ENCODE measurements at places on chromosomes 3 and 15.

DNA sequence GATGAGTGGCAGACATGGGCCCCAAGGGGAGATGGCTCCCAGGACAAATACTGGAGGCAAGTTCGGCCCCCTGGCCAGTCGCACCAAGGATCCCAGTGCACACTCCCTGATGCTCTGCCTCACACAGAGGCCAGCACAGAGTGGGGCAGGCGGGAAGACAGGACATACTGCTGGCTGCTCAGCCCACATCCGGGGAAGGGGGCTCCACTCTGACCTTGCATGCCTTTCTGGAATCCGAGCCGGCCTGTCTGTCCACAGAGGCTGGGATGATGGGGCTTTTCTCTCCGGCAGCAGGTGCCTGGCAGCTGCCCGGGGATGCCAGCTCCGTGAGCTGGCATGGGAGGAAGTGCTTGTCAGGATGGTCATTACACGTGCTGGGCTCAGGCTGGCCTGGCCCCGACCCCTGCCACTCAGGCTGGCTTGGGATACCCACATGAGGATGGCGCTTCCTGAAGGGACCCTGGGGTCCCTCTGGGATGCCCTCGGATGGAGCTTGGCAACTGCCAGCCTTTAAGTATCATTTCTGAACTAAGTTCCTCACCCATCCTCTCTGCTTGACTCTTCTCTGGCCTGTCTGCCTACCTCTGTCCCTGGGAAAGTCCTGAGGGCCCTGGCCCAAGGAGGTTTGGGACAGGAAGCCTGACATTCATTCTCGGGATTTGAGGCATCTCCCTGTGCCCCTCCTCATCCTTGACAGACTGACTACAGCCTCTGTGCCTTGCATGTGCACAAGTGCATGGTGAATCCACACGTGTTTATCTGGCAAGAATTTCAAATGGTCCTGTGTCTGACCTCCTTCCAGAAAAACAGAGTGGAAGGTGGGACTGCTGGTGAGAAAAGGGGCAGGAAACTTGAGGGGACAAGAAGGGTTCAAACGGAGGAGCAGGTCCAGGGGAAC, 46.5 kb downstream of the EXOG start:
- DNase-seq = no peak

GRCh38 chr3:30347679-30348216, 258.7 kb upstream of the TGFBR2 start:
- DNase-seq = no peak

- no peak for DNase-seq
These were observed 287.6 kb upstream of the STT3B start for GRCh38 chr3:31244929-31245817.

GRCh38 chr3:60575718-60576272, 675.5 kb downstream of the FHIT start:
- DNase-seq = no peak

DNA sequence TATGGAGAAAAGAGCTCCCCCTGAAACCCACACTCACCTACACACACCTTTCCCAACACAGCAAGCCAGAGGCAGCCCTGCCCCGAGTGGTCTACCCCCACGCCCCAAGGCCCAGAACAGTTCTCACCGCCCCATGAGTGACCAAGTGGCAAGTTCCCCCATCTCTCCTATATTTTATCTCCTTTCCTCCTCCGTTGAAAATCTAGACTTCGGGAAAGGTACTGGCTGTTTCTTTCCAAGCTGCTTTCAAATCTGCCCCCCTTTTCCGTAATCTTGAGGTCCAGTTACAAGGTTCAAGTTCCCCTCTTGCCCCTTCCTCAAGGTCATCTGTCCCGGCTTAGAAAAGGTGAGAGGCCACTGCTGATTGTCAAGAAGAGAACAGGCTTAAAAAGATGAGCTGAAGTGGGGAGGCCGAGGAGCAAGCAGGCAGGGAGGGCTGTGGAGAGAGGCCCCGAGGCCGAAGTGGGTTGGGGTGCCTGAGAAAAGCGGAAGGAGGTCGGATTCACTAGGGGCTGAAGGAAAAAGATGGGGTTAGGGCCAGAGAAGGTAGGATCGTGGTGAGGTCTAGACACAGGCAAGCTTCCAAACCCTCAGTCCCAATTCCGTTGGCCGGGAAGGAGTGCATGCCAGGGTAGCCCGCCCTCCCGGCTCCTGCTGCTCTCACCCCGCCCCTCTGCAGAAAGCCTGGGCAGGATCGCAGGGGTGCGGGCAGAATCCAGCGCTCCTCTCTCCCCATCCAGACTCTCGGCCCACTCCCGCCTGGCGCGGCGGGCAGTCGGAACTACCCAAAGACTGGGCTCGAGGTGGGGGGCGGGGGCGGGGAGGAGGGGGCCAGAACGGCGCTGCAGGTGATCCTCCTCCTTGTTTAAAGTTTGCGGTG, 1.7 kb downstream of the SEMA5B start:
- no peak for DNase-seq

GRCh38 chr3:107911337-107912000, 179.4 kb downstream of the CD47 start:
- DNase-seq = no peak

DNA sequence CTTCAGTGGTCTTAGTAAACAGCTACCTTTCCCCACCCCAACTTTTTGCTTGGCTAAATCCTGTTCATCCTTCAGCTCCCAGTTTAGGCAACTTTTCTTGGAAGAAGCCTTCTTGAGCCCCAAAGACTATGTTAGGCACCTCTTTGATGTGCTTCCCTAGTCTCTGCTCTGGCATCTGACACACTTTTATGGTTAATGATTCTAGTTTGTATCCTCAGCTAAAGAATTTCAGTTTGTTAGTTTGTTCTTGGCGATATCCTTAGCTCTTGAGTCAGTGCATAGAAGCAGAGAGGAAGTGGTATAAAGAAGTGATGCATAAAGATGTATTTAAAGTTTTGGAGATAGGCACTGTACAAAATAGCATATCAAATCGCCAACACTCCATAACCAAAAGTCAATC, 168.4 kb downstream of the WDR72 start:
- DNase-seq = no peak

GRCh38 chr3:134656211-134656800, 5.5 kb upstream of the KY start:
- no peak for DNase-seq

DNA sequence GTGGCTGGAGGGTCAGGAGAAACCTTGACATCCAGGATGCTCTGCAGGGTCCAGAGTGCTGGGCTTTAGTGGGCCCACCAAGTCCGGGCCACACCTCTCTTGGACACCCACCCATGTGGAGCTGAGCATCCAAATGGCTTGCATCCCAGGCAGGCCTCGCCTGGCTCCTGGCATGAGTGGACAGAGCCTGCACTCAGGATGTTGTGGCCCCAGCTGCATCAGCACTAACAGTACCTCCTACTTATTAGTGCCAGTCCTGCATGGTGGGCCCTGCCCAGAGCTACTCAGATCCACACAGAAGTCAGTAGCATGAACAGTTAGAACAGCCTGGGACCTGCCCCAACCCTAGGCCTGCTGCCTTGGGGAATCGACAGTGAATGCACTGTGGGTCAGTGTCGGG, 42.2 kb upstream of the MRPS22 start:
- DNase-seq = no peak

- DNase-seq = no peak
These were observed 134.8 kb upstream of the ANKRD28 start for GRCh38 chr3:15932348-15933300.

DNA sequence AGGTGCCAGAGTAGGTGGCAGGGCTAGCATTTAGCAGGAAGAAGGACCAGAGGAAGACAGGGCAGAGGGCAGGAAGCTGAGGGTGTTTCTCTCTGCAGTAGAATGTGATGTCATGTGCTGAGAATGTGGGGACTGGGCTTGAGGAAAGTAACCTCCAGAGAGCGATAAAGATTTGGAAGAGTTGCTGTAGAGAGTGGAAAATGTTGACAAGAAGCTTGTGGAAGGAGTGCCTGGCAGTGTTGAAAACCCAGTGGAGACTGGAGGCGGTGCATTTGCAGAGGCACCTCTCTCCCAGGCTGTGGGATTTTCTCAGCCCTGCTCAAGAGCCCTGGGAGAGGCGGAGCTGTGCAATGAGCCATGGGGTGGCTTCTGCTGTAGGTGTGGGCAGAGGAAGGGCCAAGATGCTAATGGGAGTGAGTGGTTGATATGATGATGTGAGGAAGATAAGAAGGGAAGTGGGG, 54.8 kb downstream of the MESD start:
- no peak for DNase-seq

DNA sequence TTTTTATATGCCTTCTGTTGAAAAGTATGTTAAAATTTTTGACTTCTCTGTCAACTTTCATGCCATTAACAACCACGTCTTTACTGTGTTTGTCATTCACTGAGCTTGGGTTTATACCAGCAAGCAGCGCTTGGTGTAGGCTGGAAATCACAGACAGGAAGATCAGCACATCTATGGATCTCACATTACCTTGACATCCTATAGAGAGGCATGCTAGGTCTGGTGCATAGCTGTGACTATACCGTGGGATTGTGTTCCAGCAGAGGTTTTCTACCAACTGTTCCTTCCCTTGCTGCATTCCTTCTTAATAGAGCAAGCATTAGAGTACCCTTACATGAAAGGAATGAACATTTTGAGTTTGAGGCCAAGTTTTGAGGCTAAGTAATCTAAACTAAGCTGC, 53.0 kb downstream of the DZIP3 start:
- no peak for DNase-seq

- DNase-seq = no peak
These were observed 428.7 kb downstream of the ROBO2 start for GRCh38 chr3:77468626-77469020.

DNA sequence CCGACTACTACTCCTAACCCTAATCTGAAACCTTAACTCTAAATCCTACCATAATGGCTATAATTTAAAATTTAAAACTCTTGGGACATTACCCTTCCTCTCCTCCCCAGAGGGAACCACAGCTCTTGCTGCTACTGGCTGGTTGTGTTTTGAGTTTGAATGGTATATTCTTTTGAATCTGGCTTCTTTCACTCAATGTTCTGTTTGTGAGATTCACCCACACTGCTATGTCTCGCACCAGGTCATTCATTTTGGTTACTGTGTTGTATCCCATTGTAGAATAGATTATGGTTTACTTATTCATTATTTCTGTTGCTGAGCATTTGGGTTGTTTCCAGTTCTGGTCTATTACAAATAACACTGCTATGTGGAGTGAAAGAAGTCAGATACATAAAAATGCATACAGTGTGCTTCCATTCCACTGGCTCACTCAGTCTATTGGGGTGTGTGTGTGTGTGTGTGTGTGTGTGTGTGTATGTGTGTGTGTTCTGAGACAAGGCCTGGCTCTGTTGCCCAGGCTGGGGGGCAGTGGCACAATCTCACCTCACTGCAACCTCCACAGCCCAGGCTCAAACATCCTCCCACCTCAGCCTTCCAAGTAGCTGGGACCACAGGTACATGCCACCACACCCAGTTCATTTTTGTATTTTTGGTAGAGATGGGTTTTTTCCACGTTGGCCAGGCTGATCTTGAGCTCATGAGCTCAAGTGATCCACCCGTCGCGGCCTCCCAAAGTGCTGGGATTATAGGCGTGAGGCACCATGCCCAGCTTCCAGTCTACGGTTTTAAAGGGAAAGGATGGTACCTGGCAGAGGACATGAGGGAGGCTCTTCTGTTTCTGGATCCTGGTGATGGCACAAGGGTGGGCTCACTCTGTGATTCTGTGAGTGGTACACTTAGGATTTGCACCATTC, 19.2 kb upstream of the SYNM start:
- no peak for DNase-seq

DNA sequence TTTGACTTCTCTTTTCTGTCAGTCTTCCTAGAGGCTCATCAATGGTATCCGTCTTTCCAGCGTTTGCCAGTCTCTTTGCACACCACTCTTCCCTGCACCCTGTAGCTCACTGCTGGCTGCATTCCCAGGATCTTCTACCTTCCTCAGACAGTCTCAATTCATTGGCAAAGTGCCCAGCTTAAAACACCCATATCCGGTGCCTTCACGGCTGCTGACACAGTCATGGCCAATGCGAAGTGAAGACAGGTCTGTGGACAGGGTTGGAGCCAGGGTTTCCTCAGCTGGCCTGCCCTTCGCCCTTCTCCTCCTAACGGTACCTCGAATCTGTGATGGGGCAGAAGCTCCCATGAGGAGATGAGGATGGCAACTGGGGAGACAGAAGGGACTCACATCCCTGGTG, 36.1 kb downstream of the PTH1R start:
- no peak for DNase-seq

DNA sequence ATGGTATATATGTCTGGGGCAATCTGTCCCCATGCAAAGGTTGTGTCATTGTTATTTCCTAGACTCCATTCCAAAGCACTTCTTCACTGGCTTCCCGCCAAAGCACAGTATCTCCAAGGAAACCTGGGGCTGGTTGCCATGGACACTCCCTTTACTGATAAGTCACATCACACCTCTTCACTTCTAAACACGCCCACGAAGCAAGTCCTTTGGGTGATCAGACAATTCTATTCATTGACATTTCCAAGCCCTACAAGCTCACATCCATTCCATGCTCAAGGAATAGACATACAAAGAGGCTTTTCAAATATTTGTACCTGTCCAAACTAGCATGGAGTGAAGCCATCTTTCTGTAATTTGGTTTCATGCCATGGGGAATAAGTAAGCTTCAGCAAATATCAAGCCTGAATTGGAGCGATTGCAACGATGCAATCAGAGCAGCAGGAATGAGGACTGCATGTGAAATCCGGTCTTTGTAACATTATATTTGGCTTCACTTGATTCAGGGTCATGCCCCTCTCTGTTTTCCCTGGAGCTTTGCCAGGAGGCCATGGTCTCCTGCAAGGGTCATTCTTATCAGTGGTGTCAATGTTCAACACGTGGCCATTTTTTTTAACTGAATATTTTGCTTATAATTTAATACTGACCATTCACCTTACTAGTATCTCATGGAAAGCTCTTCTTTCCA, 201.6 kb upstream of the TMC3 start:
- DNase-seq = no peak

- DNase-seq = no peak
These were observed 267.3 kb upstream of the IL12A start for GRCh38 chr3:159721324-159721723.

GRCh38 chr15:90264671-90265070, 801 bp upstream of the NGRN start:
- no peak for DNase-seq

DNA sequence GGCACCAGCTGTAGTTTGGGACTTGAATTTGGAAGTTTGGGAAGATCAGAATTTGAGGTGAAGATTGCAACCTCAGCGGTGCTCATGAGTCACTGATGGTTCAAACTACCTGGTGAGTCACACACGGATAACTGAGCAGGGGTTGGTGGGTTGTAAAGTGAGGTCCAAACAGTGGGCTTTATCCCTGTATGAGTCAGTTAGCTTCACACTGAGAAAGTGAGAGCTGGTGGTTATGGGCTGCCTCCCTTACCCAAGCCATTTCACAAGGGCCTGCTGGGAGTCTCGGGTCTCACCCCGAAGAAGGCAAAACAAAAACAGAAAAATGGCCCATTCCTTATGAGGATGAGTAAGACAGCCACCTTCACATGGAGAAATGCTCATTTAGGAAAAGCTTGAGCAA, 77.0 kb downstream of the ITGA11 start:
- DNase-seq = no peak

DNA sequence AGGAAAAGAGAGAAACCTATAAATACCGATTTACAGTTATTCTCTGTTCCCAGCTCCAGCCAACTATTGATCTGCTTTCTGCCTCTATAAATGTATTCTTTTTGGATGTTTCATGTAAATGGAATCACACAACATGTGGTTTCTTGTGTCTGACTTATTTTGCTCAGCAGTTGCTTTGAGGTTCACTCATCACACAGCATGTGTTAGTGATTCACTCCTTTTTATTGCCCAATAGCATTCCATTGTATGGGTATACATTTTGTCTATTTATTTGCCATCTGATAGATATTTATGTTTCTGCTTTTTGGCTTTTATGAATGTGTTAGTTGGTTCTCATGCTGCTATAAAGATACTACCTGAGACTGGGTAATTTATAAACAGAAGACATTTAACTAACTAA, 23.6 kb downstream of the CCR1 start:
- DNase-seq = no peak

- no peak for DNase-seq
These were observed 821 bp upstream of the MAGI1 start for GRCh38 chr3:66039590-66039887.
